ENCODE measurements at places on chromosomes 4 and X.

- peak; percentile 35 for DNase-seq
Measured at GRCh38 chr4:184100297-184100885, 117.3 kb downstream of the ENPP6 start.

DNA sequence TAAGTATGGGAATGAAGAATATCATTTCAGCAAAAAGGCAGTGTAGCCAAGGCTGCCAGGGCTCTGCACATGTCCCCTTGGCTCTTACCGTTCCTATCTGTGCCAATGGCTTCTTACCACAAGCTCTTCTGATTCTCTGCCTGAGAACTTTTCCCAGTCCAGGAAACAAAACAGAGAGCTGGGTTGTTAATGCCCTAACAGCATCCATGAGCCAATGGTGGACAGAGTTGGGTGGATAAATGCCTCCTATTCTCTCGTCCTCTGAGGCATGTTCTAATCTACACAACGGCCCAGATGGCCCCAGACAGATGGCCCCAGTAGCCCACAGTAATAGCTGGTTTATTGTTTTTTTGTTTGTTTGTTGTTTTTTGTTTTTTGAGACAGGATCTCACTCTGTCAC is 28.0 kb downstream of the SCD5 start:
- no peak for DNase-seq

DNA sequence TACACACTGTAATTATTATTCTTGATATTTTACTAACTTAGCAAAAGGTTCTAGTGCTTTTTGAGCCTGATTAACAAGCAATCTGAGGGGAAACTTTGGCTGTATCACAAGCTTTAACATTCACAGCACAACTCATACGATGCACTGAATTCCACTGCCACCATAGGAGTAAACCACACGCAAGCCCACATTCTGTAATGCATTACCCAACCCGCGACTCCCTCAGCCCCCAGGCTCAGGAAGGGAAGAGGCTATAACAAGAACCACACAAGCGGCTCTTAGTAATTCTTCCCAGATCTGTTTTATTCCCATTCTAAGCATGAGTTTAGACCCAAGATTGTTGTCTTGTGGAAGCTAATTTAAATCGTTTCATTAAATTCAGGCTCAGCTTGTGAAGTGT is 138.5 kb upstream of the TBL1X start:
- DNase-seq = no peak

DNA sequence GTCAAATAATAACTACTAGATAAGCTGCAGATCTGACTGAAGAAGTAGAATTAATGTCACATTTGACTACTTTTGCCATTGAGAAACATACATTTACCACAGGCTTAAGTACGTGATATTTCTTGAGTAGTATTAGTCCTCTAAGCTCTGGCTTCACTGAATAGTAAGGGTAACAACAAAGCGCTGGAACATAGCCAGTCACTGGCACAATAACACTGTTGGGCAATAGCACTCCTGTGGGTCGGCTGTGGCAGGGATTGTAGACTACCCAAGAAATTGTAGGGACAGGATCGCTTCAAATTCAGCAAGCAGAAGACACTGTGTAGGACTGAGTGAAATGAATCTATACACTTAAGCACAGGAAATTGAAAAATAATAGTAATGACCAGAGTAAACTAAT is 27.1 kb upstream of the IL15 start:
- no peak for DNase-seq

DNA sequence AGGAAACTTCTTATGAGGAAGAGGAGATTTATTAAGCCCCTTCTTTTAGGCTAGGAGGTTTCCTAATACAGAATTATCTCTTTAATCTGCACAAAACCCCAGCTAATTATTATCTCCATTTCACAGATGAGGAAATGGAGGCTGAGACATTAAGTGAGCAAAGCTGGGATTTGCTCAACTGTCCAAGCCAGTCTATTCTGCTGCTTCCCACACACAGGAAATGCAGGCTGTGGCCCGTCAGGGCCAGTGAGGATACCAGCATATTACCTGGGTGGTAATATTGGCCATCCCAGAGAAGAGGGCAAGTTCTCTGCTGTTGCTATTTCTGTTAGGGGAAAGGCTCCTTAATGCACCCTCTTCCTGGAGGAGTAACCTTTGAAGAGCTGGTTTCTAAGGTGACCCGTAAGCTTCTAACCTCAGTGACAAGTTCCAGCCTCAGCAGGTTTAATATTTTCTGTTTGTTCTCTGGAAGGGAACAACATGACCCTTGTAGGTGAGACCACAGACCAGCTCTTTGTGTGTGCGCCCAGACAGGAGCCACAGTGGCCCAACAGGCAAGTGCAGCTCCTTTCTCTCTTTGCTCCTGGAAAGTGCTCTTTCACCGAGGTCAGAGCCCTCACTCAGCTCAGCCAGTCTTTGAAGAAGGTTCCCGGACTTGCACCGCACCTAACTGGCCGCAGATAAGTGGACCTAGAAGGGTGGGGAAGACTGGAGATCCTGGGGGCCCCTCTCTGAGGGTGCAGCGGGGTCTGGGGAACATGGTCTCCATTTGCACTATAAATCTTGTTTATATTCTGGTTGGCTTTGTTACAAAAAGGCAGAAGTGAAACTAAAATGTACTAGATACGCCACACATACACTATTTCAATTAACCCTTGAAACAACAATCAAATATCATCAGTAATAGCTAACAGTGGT is 35.5 kb downstream of the TBC1D9 start:
- no peak for DNase-seq

DNA sequence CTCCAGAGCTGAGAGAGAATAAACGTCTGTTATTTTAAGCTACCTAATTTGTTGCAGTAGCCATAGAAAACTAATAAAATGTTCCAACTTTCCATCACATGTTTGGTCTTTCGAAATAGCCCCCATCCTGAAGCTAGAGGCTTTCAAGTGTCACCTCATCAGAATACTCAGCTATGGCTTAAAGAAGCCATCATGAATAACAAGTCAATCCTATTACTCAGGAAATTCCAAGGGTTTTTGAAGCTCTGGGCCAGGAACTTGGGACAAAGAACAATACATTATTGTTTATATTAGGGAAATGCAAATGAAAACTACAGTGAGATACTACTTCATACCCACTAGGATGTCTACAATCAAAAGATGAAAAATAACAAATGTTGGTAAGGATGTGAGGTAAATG is 42.2 kb downstream of the TBCK start:
- no peak for DNase-seq
